Gastroesophageal sphincter (tissue), 4 donors: ENCODE measurements at places on chromosomes 11 and 22.

GRCh38 chr22:19536564-19536963 lies 12.4 kb upstream of the CLDN5 start:
- no peak for ATAC-seq

GRCh38 chr11:7449841-7450214 lies 35.5 kb upstream of the OLFML1 start:
- ATAC-seq, result no peak

DNA sequence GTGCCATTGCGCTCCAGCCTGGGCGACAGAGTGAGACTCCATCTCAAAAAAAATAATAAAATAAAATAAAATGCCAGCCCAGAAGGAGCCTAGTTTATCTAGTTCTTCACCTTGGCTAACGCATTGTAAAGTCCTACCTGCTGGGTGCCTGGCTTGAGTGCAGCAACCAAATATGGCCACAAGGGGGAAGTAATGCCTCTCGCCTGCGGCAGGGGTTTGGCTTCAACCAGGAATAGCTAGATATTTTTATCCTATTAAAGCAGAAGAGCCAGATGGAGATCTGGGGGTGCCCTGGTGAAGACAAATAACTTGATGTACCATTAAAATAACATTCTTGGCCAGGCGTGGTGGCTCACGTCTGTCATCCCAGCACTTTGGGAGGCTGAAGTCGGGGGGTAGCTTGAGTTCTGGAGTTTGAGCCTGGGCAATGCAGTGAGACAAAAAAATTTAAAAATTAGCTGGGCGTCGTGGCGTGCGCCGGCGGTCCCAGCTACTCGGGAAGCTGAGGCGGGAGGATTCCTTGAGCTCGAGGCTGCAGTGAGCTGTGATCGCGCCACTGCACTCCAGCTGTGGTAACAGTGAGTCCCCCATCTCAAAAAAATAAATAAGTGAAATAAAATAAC lies 20.6 kb upstream of the PLEKHB1 start:
- peak; percentile 84 for ATAC-seq

DNA sequence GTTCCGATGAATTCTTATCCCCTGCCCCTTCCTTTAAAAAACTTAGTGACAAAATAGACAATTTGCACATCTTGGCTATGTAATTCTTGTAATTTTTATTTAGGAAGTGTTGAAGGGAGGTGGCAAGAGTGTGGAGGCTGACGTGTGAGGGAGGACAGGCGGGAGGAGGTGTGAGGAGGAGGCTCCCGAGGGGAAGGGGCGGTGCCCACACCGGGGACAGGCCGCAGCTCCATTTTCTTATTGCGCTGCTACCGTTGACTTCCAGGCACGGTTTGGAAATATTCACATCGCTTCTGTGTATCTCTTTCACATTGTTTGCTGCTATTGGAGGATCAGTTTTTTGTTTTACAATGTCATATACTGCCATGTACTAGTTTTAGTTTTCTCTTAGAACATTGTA lies 12.0 kb downstream of the CCND1 start:
- ATAC-seq, result no peak

DNA sequence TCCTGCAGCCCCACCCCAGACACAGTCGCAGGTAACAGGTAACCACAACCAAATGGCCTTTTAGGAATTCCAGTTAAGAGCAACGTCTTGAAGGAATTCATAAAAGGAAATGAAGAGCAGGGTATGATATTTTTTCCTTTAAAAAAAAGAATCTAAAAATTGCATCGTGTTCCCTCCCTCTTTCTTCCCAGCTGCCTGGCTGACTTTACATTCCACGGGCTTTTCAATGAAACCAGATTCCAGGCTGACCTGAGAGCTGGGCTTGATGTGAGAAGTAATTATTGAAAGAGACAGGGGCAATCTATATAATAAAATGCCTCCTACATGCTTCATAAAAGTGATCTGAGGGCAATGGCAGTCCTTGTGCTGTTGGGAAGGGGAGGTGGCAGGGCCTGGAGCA lies 57.3 kb upstream of the EIF3D start:
- ATAC-seq, result no peak

DNA sequence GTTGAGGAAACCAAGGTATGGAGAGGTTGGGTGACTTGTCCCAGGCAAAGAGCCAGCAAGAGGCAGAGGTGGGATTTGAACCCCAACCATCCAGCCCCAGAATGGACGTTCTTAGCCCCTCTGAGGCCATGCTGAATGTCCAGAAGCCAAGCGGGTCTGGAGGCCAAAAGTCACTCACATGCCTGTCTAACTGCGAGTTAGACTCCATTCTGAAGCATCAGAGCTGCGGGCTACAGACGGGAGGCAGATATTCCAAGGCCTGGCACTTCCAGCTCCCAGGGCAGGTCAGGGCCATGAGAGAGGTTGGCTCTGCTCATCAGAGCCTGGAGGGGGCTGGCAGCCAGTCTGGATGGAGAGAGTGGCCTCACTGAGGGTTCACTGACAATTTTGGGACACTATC lies 616.5 kb downstream of the BRD1 start:
- ATAC-seq, result no peak

GRCh38 chr11:1029654-1030053 lies 6.9 kb downstream of the MUC6 start:
- ATAC-seq, result no peak

DNA sequence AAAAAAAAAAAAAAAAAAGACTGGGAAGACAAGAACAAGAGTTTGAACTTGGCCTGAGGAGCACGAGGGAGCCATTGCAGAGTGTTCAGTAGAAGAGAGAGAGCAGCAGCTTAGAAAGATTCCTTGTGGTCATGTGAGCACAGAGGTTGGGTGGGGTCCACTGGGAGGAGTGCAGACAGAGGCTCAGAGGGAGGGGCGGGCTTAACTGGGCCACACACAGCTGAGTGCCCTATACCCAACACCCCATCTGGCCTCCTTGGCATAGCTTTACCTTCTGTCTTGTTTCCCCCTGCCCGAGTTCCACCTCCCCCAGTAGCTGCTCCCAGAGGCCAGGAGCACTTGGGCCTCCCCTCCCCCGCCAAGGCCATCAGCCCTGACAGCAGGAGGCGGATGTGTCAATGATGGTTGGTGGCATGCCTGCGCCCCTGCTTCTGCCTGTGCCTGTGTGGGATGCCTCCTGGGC lies 12.1 kb downstream of the C11orf86 start:
- no peak for ATAC-seq

- no peak for ATAC-seq
These were observed 206.9 kb upstream of the TMEM45B start for GRCh38 chr11:129608711-129609110.

DNA sequence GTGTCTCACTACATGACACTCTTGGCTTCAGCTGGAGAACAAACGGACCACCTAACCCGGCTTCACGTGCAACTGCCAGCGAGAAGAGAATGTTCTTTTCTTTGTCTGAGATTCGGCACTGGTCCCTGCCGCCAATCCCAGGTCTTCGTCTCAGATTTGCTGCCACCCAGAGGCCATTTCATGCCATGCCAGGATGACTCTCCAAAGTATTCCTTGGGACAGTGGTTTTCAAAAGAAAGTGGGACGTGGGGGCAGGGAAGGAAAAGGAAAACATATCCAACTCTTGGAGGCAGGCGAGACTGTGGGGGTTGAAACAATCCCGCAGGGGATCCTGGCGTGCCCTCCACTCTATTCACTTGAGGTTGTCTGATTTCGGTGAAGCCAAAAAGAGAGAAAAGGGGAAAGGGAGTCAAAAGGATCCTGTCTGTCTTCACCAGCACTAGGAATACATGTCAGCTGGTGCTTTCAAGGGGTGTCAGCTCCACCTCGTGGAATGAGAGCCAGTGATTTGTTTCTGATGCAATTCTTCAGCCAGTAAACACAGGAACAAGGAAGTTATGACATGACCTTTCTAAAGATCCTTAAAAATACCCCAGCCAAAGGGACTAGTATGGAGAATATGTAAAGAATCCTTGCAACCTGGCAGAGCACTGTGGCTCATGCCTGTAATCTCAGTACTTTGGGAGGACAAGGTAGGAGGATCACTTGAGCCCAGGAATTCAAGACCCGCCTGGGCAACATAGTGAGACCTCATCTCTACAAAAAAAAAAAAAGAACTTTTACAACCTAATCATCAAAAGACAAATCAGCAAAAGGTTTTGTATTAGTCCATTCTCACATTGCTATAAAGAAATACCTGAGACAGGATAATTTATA lies 41.0 kb upstream of the APLNR start:
- ATAC-seq, result peak; percentile 87

DNA sequence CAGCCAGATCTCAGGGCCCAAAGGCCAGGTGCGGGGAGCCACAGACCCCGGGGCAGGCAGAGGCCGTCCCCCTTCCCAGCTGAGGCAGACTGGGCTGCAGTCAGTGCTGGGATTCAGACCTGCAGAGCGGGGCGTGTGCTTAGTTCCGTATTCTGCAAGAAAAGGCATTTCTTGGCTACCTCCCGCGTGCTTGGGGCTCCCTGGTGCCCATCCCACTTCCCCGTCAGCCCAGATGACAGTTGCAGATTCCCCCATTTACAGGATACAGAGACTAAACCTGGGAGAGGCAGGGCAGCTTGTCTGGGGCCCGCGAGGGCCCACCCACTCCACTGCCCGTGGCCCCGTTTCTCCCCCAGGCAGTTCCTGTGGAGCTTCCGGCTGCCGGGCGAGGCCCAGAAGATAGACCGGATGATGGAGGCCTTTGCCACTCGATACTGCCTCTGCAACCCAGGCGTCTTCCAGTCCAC lies 18.3 kb downstream of the CYTH4 start:
- peak; percentile 43 for ATAC-seq

- peak; percentile 83 for ATAC-seq
These were observed 134.5 kb upstream of the NAV2 start for GRCh38 chr11:19577976-19578619.

- ATAC-seq, result no peak
These were observed 3.3 kb downstream of the BDNF start for GRCh38 chr11:27696961-27697360.

GRCh38 chr11:6604790-6605189 lies 1.2 kb downstream of the ILK start:
- ATAC-seq, result no peak

DNA sequence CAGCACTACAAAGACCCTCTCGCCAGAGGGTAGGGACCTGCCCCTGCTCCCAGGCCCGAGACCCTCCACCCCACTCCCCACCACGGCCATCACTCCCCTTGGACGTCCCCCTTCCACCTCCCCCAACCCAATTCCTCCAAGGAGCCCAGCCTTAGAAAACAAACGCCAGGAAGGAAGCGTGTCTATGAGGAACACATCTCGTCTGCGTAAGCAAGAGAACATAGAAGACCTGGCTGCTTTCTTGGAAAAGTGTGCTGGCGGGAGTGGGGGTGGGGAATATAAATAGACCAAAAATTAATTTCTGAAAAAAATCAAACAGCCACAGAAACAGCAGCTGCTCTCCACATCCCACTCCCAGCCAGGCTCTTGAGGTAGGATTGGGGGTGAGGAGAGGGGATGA lies 23.9 kb upstream of the IGSF9B start:
- ATAC-seq, result no peak

- no peak for ATAC-seq
These were observed 76.1 kb downstream of the MYO7A start for GRCh38 chr11:77203901-77204753.

DNA sequence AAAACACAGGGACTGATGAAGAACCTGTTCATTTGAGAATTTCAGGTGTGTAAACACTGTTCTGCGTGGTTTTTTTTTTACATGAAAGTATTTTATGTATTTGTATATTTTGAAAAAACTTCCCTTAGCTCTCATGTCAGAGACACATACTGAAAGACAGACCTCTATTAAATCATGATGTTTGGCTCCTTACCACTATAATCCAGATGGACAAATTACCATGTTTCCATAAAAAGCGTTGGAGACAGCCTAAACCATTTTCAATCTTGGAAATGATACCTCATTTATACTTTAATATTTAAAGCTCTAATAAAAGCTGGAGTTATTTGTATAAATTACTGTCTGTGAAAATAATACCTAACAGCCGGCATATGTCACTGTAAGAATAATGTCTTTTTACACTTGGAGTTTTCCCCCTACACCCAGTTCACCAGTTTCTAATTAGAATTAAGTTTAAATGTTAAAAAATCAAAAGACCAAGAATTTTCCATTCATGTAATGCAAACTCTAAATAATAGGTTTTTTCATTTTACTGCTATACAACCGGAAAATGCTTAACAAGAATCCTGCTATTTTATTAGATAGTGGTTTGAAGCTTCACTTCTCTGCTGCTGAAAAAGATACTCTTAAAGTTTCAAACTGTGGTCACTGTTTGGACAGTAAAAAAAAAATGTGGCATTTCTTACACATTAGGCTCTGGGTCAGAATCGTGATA lies 30.8 kb downstream of the APLP2 start:
- no peak for ATAC-seq

- ATAC-seq, result no peak
These were observed 79.9 kb upstream of the BARX2 start for GRCh38 chr11:129295746-129296145.

GRCh38 chr22:48101704-48102103 lies 1339.3 kb downstream of the TBC1D22A start:
- no peak for ATAC-seq

GRCh38 chr11:44364596-44364995 lies 54.7 kb upstream of the ALX4 start:
- no peak for ATAC-seq

GRCh38 chr11:129937592-129938238 lies 42.3 kb upstream of the NFRKB start:
- ATAC-seq, result no peak

- ATAC-seq, result peak; percentile 96
These were observed 116.6 kb upstream of the GRK3 start for GRCh38 chr22:25447686-25448434.

- no peak for ATAC-seq
These were observed 1353.3 kb downstream of the FAM181B start for GRCh38 chr11:81380395-81380794.

- ATAC-seq, result no peak
These were observed 18.7 kb downstream of the POU2AF1 start for GRCh38 chr11:111360150-111361043.

DNA sequence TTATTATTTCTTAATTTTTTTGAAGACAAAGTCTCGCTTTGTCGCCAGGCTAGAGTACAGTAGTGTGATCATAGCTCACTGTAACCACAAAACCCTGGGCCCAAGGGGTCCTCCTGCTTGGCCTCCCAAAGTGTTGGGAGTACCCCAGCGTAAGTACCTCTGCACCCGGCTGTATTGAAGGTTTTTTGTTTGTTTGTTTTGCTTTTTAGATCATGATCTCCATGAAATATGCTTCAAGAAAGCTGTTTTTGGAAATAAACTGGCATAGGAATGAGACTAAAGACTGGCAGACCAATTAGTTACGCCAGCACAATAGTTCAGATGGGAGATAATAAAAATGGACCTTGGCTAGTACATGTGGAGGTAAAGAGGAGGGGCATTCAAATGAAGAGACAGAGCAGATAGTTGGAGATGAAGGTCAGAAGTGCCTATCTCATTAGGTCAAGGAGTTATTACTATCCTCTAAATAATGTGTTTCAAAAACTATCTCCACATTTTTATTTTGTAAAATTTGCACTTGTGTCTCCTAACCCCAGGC lies 4.1 kb upstream of the MRPL48 start:
- ATAC-seq, result no peak

GRCh38 chr11:11843642-11844041 lies 1.9 kb downstream of the USP47 start:
- no peak for ATAC-seq
